ENCODE measurements at places on chromosomes 6 and 20.

- no peak for DNase-seq
Measured at GRCh38 chr6:208938-209337, 83.3 kb upstream of the DUSP22 start.

- DNase-seq: no peak
Measured at GRCh38 chr6:47034926-47035325, 7.2 kb downstream of the ADGRF1 start.

DNA sequence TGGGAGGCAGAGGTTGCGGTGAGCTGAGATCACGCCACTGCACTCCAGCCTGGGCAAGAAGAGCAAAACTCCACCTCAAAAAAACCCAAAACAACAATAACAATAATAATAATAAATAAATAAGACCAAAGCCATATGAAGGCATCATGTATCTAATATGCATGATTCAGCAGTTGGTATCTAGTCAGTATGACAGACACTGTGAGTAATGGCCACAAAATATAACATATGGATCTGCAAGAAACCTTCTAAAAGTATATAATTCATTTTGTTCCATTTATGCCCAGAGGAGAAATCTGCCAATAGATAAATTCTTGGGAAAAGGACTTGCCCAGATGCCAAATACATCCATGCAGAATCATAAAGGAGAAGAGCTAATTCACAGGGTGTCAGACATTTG, 252.3 kb downstream of the BTBD9 start:
- no peak for DNase-seq

GRCh38 chr6:84623956-84624680, 140.3 kb downstream of the TBX18 start:
- no peak for DNase-seq

DNA sequence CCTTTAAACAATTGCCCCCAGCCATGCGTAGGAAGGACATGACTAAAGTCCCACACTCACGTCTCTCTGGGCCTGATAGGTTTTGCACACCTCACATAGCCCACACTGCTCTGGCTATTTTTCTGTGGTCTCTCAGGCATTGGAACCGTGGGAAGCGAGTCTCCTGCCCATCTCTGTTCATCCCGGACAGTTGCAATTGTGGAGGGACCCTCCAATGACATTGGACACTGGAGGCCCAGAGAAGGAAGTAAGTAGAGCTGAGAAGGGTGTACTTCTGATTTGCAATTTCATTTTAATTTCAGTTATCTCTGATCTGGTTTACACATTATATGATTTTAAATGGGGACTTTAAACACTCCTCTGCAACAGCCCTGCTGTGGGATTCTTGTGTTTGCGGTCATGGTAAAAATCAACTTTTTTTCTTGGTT, 23.3 kb upstream of the CST3 start:
- DNase-seq: no peak

DNA sequence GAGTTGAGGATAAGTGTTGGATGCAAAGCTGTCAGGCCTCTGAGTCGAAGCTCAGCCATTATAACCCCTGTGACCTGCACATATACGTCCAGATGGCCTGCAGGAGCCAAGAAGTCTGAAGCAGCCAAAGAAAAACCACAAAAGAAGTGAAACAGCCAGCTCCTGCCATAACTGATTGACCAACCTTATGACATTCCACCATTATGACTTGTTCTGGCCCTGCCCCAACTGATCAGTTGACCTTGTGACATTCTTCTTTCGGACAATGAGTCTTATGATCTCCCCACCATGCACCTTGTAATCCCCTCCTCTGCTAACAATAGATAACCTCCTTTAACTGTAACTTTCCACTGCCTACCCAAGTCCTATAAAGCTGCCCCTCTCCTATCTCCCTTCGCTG, 133.7 kb upstream of the AGPAT4 start:
- no peak for DNase-seq

GRCh38 chr6:6843057-6843627, 254.6 kb downstream of the LY86 start:
- no peak for DNase-seq

GRCh38 chr6:122622479-122622878, 12.3 kb downstream of the PKIB start:
- DNase-seq: no peak

DNA sequence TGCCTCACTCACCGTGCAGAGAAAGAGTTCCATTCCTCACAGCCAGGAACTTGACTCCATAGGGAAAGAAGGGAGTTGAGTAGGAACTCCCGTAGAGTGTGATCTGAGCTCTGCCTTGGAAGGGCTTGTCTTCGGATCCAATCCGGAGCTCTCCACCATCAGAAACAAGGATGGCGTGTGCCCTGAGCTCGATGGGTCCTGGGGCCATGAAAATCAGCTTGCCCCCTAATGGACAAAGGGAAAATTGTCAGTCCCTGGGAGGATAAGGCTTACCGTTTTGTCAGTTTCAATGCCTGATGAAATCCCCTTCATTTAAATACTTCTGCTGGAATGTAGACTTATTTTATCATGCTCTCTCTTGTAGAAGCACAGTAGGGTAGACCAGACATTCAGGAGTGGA, 153.3 kb downstream of the PKHD1 start:
- peak; percentile 45 for DNase-seq

DNA sequence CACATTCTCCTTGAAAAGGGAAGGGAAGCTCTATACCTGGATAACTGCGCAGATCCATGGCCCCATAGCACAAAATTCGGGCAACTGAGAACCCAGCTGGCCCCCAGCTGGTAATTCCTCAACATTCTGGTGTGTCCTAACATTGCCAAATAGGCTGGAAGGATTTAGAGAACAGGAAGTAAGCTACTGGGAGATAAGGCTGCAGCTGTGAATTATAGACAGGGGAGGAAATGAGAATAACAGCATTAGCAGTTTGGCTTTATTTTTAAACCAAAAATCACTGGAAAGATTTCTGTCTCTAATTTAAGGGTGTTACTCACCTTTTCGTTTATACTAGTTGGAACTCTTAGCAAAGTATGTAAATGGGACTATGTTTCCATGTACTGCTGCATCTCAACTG, 97.2 kb downstream of the TULP4 start:
- no peak for DNase-seq

DNA sequence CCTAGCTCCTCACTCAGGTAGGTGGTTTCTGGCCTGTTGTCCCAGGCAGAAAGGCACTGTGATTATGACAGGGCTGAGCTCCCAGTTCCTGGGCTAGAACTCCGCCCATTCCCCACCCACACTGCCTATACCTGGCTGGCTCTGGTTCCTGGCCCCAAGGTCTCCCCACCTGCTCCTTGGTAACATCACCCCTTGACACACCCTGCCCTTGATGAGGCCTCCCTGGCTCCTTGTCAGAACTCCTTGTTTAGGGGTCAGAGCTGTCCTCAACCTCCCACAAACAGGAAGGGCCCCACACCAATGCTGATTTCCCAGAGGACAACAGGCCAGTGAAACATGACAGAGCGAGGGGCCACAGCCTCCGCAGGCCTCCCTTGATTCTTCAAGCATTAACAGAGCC, 15.5 kb upstream of the MYMX start:
- DNase-seq: no peak

DNA sequence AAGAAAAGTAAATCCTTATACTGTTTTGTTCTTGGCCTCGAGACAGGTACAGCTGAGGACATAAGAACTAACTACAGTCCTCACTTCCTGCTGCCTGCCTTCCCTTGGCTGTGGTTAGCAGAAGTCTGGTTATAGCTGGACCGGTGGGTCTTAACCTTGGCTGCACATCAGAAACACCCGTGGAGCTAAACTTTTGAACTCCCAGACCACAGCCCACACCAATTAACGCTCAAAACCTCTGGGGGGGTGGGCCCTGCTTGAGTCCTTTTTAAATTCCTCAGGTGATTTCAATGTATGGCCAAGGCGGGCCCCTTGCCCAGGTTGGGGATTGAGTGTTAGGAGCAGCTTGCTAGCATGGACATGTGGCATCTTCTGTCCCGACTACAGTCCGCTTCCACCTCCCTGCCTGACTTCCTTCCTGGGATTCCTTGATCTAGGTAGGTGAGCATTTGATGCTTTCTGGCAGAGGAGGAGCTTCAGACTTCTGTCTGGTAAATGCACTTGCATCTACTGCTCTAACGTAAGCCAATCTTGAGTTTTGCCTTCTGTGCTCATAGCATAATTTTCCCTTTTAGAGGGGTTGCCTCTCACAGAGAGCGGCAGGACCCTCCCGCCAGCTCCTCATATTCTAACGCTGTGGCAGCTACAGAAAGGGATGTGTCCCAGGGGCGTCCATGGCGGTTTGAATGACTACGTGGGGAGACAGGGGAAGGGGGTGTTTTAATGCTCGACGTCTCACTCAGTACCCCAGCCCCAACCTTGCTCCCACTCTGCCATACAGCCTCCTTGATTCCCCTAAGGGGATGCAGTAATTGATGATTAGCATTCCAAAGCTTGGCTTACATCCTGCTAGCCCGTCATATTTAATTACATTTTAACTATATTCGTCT, 390.1 kb downstream of the ZFAND3 start:
- no peak for DNase-seq

DNA sequence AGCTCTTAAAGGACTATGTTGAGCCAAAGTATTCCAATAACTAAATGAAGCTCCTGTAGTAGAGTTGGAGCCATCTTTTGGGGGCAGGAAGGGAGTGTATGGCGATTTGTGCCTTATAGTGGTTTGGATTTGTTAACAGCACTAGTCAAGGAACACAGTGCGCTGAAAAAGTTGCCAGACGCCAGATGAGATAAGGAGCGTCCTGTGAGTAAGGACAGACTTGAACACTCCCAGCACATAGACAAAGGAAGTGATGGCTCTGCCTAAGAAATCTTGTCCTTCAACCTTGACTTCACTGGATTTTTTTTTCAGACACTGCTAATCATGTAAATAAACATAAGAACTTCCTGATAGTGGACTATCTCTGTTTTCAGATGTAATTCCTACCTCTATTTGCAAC, 136.9 kb downstream of the TRMT11 start:
- no peak for DNase-seq

GRCh38 chr6:164008902-164009301, 594.4 kb downstream of the QKI start:
- DNase-seq: no peak

GRCh38 chr20:62050166-62051120, 15.2 kb downstream of the TAF4 start:
- no peak for DNase-seq

- no peak for DNase-seq
Measured at GRCh38 chr6:107513214-107513613, 23.3 kb downstream of the SOBP start.

GRCh38 chr6:7033202-7033601, 74.6 kb upstream of the RREB1 start:
- no peak for DNase-seq

DNA sequence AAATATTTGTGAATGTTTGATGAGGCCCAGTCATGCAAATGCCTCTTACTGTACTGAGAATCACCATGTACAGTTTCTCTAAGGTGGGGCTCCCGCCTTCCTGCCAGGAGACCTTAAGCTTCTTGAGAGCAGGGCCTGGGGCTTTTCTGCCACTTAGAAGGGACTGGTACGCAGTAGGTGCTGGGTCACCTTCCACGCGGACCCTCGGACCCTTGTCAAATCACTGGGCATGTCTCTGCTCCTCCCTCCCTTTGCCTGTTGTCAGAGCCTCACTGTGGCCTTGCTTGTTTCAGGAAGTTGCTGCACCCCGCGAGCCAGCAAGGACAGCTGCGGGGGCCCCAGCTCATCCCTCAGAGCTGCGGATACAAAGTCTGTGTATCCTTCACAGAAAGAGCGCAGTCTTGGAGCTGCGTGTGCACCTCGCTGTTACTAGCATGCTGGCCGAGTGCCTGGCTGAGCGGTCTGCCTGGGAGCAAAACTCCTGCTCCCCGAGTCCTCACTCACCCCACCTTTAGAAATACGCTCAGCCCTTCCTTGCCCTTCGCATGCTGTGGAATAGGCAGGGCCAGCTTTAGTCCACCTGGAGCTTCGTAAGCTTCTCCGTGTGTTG, 30.7 kb upstream of the IRF4 start:
- no peak for DNase-seq

DNA sequence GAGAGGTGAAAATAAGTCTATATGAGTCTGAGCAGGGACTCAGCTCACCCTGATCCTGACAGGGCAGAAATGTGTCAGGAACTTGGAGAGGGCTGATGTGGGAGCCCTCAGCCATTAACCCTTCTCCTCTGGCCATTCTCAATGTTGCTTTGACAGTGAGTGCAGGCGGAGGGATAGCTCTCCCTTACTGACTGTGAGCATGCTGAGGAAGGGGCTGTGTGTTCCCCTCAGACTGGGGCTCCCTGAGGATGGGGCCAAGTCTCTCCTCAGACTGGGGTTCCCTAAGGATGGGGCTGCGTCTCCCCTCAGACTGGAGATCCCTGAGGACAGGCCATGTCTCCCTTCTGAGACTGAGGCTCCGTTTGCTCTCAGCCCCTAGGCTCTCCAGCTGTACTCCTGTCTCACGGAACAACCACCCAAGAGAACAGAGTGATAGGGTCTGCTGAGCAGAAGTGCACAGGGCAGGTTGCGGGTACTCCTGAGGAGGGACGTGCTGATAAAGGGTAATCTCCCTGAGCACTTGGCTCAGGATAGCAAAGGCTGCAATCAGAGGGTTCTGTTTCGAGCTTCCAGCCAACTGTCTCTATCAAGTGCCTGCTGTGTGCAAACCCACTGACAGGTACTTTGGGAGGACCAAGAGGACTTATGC, 141.0 kb downstream of the MRPL14 start:
- no peak for DNase-seq

DNA sequence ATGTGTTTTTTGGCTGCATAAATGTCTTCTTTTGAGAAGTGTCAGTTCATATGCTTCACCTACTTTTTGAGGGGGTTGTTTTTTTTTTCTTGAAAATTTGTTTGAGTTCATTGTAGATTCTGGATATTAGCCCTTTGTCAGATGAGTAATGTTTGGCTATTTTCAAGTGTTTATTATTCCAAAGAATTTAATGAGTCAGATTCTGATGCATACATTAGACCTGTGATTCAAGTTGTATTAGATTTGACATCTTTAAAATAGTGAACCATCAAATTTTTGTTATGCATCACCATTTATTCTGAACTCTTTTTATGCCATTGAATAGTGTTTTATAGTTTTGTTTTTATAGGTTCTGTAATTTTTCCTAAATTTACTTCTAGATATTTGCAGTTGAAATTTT, 319.3 kb downstream of the PKHD1 start:
- DNase-seq: no peak

- DNase-seq: no peak
Measured at GRCh38 chr6:122845916-122846612, 57.0 kb downstream of the SMPDL3A start.

- DNase-seq: no peak
Measured at GRCh38 chr6:32271429-32271828, 47.6 kb upstream of the NOTCH4 start.

- no peak for DNase-seq
Measured at GRCh38 chr6:113777601-113778000, 79.5 kb upstream of the MARCKS start.

All from ecto neural progenitor cell (in vitro differentiated cells).